ENCODE measurements at places on chromosomes 1 and 21.

- DNase-seq: no peak
These were observed 79.9 kb downstream of the DMRTA2 start for GRCh38 chr1:50343323-50343722.

DNA sequence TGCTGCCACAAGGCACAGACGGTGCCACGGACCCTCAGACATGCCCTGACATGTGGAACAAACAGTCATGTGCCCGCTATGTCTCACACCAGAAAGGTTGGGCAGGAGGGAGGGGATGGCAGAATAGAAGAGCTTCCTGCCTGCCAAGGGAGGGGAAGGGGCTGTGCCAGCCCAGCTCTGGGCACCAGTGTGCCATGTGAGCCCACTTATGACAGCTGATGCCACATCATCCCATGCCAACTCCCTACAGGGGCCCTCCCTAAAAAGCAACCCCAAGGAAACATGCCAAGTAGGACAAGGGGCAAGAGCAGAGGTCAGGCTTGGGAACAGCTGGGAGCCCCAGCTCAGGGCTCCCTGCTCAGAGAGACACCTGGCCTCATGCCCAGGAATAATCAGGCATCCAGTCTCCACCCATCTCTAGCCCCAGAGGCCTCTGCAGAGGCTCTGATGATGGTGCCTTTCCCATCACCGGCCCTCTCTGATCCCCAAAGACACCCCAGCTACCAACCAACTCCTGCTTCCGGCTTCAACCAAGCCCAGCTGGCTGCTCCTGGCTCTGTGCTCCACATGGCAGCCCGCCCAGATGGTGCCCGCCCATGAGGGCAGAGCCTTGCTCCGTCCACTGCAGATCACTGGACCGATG is 10.3 kb downstream of the ADGRB2 start:
- DNase-seq: no peak

DNA sequence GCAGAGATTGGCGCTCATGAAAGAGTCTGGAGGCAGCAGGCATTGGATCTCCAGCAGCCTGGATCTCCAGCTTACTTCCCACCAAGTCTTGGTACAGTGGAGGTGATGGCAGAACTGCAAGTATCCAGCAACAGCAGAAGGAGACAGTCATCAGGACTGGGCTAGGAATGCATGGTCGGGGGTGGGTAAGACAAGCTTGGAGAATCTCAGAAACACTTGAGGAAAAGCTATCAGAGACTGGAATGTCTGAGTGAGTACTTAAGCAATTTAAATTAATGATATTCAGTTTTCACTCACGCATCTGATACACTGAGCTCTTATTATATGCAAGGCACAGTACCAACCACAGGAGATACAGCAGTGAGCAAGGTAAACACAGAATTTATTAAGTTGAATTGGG is 9.8 kb downstream of the TMEM35B start:
- DNase-seq: no peak

- DNase-seq: no peak
These were observed 111.5 kb upstream of the ETV3 start for GRCh38 chr1:157249739-157250138.

- DNase-seq: no peak
These were observed 13.7 kb upstream of the CPLANE2 start for GRCh38 chr1:16250524-16251251.

- no peak for DNase-seq
These were observed 30.9 kb upstream of the TAL1 start for GRCh38 chr1:47262787-47263413.

- no peak for DNase-seq
These were observed 1386.8 kb downstream of the MRPL39 start for GRCh38 chr21:24220446-24220845.

- DNase-seq: no peak
These were observed 46.8 kb upstream of the PSEN2 start for GRCh38 chr1:226823643-226824042.

DNA sequence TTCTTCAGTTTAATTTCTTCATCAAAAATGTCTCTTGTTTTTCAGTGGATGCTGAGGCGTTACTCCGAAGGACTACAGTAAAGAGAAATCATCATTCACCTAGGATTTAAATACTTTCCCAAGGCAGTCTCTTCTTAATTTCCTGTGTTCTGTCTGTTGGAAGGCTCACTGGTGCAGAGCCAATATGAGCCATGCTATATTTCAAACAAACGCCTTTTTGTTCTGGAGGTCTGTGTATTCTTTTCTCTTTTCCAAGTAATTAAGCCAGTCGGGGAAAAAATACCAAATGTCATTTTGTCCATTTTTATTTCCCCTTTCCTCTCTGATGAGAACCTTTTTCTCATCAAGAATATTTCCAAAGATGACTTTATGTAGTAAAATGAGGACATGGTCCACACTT is 206.5 kb downstream of the RWDD3 start:
- no peak for DNase-seq

DNA sequence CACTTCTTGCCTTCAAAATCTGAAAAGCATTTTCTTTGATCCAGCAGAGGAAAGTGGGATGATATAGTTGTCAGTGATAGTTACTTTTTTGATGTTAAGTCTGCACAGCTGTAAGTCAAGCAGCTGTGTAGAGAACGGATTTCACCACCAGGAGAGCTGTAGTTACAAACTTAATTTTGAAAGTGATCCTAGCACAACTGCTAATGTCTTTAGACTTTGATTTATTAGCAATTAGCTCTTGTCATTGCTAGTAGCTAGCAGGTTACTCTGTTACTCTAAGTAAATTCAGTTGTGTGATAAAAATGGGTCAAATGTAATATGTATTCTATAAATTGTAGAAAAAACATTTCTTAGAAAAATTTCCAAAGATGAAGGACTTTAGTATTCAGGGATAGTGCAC is 46.0 kb downstream of the ALG6 start:
- DNase-seq: no peak

DNA sequence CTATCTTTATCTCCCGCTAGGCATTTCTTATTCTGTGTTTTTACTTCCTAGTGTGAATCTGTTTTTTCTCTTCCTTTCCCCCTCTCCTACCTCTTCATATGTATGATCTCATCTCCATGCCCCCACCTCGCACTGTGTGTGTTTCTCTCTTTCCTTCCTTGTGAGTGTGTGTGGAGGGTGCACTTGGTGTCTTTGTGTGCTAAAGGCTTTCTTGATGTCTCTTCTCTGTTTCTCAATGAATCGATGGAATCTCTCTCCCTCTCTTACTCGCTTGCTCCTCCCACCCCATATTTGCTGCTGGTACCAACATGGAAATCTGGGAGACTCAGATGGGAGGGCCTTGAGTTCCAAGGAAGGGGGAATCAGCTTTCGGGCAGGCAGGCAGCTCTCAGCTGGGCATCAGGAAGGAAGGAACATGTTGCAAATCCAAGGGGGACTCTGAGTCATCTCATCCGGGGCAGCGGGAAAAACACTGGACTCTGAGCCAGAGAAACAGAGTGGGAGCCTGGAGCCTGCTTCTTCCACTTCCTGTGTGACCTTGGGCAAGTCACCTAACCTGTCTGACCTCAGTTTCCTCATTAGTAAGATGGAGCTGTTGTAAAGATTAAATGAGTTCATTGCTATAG is 147.5 kb downstream of the PTPRU start:
- no peak for DNase-seq

DNA sequence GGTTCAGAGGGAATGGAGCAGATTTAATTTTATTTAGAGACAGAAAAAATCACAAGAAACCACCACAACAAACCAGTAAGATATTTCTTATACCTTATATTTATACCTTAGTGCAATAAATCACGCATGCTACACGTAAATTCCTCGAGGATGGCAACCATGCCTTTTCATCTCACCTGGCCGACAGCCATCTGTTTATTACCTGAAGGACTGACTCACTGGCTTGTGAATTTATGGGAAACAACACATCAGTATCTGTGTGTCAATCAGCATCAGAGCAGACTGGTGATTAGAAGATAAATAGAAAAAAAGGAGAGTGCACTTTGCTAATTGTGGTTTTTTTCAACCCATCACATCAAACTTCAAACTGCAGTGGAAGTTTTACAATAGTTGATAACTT is 58.4 kb downstream of the S1PR1 start:
- DNase-seq: no peak

GRCh38 chr21:36193200-36193599 is 36.6 kb downstream of the DOP1B start:
- no peak for DNase-seq

DNA sequence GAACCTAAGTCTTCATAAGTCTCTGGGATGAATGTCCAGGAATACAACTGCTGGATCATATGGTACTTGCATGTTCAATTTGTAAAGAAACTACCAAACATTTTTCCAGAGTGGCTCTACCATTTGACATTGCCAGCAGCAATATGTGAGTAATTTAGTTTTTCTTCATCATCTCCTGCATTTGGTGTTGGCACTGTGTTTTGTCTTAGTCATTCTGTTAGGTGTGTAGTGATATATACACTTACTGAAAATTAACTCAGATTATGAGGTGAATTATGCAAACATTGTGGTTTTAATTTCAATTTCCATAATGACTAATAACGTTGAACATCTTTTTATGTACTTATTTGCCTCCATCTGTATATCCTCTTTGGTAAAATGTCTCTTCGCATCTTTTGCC is 138.7 kb downstream of the LRRC40 start:
- DNase-seq: no peak

GRCh38 chr1:62953633-62954032 is 169.7 kb downstream of the ATG4C start:
- DNase-seq: no peak

- no peak for DNase-seq
These were observed 28.0 kb upstream of the TSPAN2 start for GRCh38 chr1:115117298-115117697.

DNA sequence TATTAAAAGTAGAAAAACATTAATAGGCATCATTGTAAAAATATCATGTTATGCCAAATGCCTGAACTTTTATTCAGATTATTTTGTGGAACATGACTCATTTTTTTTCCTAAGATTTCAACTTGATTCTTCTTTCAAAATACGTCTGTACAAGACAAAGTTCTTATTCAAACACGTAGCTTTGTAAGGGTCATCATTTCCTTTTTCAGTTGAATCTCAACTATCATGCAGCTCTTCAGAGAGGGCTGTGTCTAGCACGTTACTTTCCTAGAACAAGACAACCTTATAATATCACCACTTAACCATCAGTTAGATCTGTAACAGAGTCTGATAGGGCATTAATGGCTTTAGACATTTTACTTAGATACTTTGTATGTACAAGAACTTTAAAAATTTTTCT is 608.9 kb downstream of the AMY1C start:
- no peak for DNase-seq

- no peak for DNase-seq
These were observed 17.7 kb downstream of the DHCR24 start for GRCh38 chr1:54869173-54869851.

- no peak for DNase-seq
These were observed 11.2 kb upstream of the NTMT2 start for GRCh38 chr1:170134521-170134920.

DNA sequence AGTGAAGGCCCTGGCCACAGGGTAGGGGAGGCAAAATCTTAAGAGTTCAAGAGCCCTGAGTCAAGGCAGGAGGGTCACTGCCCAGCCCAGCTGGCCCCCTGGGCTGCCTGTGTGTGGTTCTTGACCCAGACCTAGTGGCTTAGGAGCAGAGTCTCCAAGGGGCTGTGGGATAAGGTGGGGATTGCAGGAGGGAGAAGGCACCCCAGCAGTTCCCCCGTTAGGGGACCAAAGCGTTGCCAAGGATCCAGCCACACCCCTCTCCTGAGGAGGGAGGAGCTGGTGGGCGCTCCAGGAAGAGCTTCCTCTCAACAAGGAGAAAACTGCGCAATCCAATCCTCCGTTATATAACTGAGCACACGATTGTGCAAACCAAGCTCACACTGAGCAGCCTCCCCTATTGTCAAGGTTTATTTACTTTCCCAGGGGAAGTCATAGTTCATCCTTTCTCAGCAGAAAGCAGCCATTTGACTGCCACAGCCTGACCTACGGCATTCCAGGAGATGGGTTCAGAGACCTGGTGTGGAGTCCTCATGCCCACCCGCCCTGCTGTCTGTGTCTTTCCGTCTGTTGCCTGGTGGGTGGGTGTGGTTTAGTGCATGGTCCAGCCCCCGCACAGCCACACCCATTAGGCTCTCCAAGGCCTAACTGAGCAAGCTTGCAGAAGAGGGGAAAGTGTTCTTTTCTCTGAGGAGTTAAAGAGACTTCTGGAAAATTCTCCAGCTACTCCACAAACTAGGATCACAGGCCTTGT is 3.5 kb downstream of the EPHX1 start:
- no peak for DNase-seq

GRCh38 chr1:156114101-156114918 is at the start of gene LMNA:
Gene LMNA (plus strand): TSS chr1:156114711. CDS start chr1:156114919, 208 bp downstream.
- DNase-seq: no peak

- no peak for DNase-seq
These were observed 1348.4 kb downstream of the NCAM2 start for GRCh38 chr21:22346576-22346975.
